ENCODE measurements at places on chromosomes 13 and 19. TPM values are rescaled to one million over a fixed set of nuclear protein-coding genes. Genes with fewer than 3 reads are reported as not detected.

The MBD3L3 gene
- total RNA-seq, result not detected

- no peaks in the 10 kb centered on the region for H3K4me1 ChIP-seq
- no peak for DNase-seq
- no peaks in the 10 kb centered on the region for H3K36me3 ChIP-seq
- no peak overlapping the region for H3K27ac ChIP-seq
These were observed 205.9 kb upstream of the MIR17HG start for GRCh38 chr13:91141543-91142061.

DNA sequence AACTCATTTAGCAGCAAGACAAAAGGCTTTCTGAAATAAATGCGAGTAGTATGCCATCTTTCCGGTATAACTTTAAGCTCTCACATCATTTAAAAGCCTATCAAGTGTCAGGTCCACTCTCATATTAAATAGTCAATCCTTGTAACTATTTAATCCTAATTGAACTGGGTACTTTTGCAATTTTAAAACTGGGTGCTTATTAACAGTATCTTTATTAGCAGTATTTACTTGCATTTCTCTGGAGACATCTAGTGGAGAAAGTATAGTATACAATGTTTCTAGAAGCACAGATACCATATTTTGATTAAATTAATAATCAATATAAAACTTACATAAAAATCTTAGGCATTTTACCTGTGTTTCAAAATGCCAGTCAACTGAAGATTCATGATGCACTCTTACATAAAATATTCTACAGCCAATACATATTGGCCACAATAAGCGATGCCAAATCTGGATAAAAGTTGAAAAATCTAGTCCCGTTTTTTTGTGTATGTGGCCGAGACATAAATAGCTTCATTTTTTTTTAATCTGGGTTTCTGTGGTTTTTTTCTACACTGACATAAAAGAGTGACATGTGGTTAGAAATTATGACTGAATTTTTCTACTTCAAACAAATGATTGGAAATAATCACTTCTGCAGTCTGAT lies 4.3 kb upstream of the POSTN start:
- H3K27ac ChIP-seq, result no peak overlapping the region
- H3K36me3 ChIP-seq, result no peaks in the 10 kb centered on the region
- H3K4me1 ChIP-seq, result peaks cover 7% of the 10 kb centered on the region
- no peaks in the 10 kb centered on the region for H3K27me3 ChIP-seq
- DNase-seq, result no peak
- no peak overlapping the region for H3K4me3 ChIP-seq

GRCh38 chr13:80296638-80297037 lies 44.3 kb downstream of the SPRY2 start:
- no peak overlapping the region for H3K4me3 ChIP-seq
- no peak for DNase-seq
- no peaks in the 10 kb centered on the region for H3K36me3 ChIP-seq
- no peaks in the 10 kb centered on the region for H3K27me3 ChIP-seq
- H3K4me1 ChIP-seq, result no peaks in the 10 kb centered on the region

The KIRREL2 gene
- 0.35 TPM for total RNA-seq

The PET100 gene
- 128 TPM for total RNA-seq

The ZNF296 gene
- total RNA-seq, result 0.29 TPM

The EBI3 gene
- total RNA-seq, result 0.70 TPM

- no peak overlapping the region for H3K4me3 ChIP-seq
- no peak for DNase-seq
- H3K36me3 ChIP-seq, result no peaks in the 10 kb centered on the region
- no peaks in the 10 kb centered on the region for H3K27me3 ChIP-seq
These were observed 2.5 kb downstream of the HSD11B1L start for GRCh38 chr19:5683177-5683886.

DNA sequence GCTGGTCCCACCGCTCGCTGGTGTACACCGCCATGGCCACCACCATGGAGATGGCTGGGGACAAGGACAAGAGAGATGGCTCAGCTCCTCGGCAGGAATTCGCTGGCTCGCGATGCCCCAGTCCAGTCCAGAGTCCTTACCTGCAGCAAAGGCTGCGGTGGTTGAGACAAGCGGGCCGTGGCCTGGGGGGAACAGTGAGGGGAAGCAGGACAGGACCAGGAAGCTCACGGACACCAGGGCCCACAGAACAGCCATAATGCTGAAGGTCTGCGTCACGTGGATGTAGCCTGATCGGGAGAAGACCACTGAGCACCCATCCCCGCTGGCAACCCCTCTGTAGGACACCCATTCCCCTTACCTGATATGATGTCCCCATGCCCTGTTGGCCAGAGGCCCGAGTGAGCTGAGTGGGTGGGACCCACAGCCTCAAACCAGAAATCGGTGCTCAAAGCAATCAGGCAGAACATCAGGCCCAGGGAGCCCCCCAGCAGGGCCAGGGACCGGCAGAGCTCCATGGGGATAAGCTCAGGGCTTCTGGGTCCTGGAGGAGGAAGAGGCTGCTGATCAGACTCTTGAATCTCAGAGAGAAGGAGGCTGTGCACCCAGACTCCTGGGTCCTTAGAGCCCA lies 319 bp downstream of the NKG7 start:
- no peaks in the 10 kb centered on the region for H3K36me3 ChIP-seq
- no peak overlapping the region for H3K27ac ChIP-seq
- no peak for DNase-seq
- H3K27me3 ChIP-seq, result no peaks in the 10 kb centered on the region
- H3K4me1 ChIP-seq, result peaks cover 6% of the 10 kb centered on the region

GRCh38 chr19:48768994-48769713 lies 13.8 kb downstream of the FGF21 start:
- peaks cover 5% of the 10 kb centered on the region for H3K4me1 ChIP-seq
- no peak overlapping the region for H3K4me3 ChIP-seq
- H3K36me3 ChIP-seq, result no peaks in the 10 kb centered on the region

- DNase-seq, result no peak
- H3K27me3 ChIP-seq, result no peaks in the 10 kb centered on the region
- H3K4me3 ChIP-seq, result no peak overlapping the region
These were observed 2.8 kb downstream of the ACP5 start for GRCh38 chr19:11574689-11575088.

GRCh38 chr19:33950091-33950750 lies 153.6 kb downstream of the KCTD15 start:
- H3K4me1 ChIP-seq, result no peaks in the 10 kb centered on the region
- no peak overlapping the region for H3K27ac ChIP-seq
- no peaks in the 10 kb centered on the region for H3K27me3 ChIP-seq

DNA sequence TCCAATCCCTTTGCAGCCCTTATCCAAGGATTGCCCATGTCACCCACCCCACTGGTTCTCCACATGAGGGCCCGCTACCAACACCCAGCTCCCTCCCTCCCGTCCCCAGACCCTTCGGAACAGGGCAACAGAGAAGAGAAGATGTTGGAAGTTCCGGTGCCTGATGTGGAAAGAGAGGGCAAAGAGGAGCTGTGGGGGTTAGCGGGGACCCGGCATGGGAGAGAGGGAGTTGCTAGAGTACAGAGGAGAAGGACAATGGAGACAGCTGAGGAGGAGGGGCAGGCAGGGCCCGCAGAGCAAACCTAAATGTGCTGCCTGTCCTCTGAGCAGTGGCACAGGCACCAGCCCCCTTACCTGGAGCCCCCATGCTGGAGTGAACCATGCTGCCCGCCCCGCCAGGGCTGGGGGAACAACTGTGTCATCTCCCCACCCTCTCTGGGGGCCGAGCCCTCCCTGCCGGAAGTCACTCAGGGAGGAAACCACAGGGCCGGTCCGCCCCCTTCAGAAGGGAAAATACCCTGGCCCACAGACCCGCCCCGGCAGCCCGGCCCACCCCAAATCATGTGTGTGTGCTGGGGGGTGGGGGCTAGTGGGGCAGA lies at the start of gene POU2F2:
Gene POU2F2, minus strand, starts transcription at position 417 of the 599 bp plus-strand sequence. Its CDS starts 35 bp downstream, at position 382.
- peaks cover 15% of the 10 kb centered on the region for H3K4me1 ChIP-seq
- no peaks in the 10 kb centered on the region for H3K36me3 ChIP-seq
- peaks cover 48% of the 10 kb centered on the region for H3K27me3 ChIP-seq
- no peak within 1 kb of the TSS for H3K27ac ChIP-seq

The KCNJ14 gene
- total RNA-seq, result 0.13 TPM

Measured in heart right ventricle (tissue), 16 donors.